ENCODE measurements at places on chromosomes 3 and 15.

- DNase-seq: no peak
Measured at GRCh38 chr3:138033202-138033691, 23.3 kb downstream of the CLDN18 start.

DNA sequence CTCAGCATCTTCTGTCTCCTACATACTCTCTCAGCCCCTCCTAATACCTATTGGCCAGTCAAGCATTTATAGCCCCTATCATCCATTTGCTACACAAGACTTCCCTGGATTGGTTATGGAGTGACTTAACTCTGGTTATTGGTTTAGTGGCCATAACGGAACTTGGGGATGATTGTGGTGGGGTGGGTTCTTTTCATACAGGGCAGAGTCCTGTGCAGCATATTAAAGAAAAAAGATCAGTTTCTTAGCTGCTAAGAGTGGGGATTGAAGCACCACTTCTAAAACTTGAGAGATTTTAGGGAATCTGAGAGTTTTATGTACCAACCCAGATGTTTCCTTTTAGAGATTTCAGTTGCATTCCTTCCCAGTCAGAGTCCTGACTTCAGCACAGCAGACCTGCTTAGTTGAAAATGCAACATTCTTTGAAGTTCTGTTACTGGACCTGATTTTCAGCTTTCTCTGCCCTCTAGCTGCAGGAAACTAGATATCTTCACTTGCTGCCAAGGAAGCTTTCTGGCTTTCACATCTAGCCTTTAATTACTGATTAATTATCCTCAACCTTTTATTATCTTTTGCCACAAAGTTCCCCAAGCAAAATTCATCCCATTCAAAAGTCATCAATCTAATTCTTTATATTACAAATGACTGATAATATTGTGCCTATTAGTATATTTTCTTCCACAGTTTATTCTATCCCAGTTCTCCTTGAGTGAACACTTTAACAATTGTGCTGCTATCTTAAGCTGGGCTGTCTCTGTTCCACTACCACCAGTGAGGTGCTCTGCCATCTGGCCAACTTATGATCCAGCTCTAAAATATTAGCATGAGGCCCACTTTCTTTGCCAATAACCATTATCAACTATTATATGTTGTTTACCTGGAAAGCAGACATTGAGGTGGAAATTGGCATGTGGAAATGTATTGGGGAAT is 906.0 kb upstream of the ALCAM start:
- DNase-seq: no peak

DNA sequence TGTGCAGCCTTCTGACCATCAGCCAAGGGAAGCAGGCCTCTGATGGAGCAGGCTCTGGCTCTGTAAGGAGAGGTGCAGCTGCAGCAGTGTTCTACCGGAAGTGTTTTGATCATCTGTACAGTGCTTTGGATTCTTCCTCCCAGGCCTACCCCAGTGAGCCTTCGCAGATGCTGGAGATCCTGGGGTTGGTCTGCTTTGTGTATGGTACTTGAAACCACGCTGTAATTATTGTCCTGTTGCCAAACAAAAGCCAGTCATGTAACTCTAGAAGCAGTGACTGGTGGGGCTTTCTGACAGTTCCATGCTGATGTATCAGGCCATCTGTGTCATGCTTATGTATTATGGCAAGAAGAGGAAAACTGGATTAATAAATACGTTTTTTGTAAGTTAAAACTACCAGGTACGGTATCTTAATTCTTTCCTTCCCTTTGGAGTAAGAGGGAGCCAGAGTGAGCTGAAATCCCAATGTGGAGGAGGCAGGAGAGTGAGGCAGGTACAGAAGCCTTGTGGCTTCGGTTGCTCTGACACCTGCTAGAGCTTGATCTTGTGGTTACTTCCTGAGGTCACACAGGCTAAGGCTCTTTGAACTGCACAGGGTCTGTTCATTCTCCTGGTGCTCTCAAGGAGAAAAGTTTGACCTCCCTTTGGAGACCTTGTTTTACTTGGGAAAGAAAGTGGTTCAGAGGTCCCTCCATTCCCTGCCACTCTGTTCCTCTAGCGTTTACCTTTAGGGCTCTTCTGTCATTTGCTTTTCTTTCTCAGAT is 3.7 kb downstream of the TMEM42 start:
- DNase-seq: no peak

- DNase-seq: no peak
Measured at GRCh38 chr3:55541456-55541855, 54.4 kb upstream of the WNT5A start.

DNA sequence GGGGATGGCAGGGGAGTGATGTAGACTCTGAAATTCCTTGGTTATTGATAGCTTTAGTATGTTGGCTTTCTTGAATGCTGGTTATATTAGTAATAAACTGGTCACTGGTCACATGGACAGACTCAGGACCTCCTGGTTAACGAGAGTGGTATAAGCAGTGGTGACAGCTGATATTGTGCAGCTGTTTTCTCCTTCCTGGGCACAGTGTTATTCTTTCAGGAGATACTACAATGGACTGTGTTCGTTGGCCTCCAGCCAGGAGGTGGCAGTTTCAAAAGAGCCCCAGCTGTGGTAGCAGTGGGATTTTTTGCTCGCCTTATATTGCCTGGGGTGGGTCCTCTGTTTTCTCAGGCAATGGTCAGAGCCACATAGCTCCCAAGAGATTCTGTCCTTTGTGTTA is 181.6 kb upstream of the RBMS3 start:
- no peak for DNase-seq

DNA sequence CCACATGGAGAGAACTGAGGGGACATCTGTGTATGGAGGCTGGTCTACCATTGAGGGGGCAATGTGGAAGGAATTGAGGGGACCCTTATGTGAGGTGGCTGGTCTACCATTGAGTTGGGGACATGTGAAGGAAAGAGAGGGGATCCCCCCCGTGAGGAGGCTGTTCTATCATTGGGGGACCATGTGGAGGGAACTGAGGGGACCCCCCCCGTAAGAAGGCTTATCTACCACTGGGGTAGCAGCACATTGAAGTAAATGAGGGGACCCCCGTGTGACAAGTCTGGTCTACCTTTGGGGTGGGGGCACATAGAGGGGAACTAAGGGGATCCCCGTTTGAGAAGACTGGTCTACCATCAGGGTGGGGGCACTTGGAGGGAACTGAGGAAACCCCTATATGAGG is 158.0 kb downstream of the FBLN2 start:
- no peak for DNase-seq

GRCh38 chr15:100277087-100277855 is 64.5 kb downstream of the ADAMTS17 start:
- DNase-seq: no peak

Data from NB4 (cell line).